ENCODE measurements at places on chromosomes 6 and 20.

- no peak for DNase-seq
Measured at GRCh38 chr20:13213335-13213734, 7.7 kb upstream of the ISM1 start.

GRCh38 chr6:24581084-24581669 is 64.8 kb downstream of the KIAA0319 start:
- DNase-seq, result peak; percentile 84

- no peak for DNase-seq
Measured at GRCh38 chr20:22925613-22925983, 109.5 kb upstream of the SSTR4 start.

DNA sequence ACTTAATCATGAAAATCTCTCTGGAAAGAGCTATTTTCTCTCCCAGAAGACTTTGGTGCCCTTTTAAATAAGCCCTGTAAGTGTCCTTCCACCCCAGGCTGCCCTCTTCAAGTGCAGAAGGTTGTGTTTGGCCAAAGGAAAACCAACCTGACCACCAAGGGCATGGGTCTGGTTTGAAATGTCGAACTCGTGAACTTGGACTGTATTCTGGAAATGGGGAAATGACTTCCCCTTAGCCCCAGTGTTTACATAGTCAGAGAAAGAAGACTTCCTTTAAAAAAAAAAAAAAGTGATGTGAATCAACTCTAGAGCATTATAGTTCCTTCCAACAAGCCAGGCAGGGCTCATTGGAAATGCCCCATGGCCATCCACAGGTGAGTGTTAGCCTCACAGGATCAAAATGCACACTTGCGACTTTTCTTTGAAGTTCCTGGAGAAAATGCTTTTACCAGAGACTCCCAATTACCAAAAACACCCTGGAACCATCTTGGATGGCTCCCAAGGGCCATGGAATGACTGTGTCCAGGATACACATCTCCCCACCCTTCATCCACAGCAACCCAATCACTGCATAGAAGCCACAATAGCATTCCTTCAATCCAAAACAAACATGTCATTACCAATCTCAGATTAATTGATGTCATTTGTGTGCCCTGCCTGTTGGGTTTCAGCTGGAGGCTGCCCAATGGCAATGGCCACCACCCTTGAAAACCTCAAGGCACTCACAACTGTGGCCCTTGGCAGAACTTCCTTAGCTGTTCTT is 133.8 kb downstream of the CLIC5 start:
- DNase-seq, result no peak
